Adipocyte (in vitro differentiated cells): ENCODE measurements at places on chromosomes 7 and 10.

DNA sequence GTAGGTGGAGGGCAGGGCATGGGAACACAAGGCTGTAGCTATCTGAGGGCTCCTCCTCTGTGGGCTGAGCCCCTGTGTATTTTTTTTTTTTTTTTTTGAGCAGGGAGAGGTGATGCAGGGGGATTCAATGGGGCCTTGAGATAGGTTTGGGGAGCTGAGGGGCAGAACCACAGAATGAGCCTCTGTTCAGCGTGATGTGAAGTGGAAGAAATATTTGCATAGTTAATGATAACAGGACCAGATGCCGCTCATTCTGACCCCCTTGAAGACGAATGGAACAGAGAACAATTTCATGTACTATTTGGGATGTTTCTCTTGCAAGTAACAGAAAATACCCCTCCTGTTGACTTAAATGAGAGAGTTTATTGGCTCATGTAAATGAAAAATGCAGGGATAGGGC, 69.7 kb upstream of the EMX2 start:
- DNase-seq, result no peak

- peak; percentile 95 for DNase-seq
Observed at GRCh38 chr10:70191972-70192305, 21.6 kb upstream of the SAR1A start.

DNA sequence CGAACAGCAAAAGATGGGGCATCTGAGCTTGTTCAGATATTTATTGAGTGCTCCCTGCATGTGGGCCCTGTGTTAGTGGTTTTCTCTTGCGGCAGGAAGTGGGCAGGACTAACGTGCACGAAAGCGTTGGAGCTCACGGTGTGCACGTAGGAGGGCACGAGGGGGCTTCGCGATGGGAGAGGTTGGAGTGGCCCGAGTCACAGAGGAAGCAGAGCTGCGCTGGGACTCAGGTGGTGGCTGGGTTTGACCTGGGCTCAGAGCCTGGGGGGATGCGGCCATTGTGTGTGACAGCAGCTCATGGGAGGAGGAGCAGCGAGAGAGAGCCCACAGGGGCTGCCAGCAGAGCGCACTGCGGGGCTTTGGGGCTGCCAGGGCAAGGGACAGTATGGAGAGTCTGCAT, 7.7 kb downstream of the ZSCAN25 start:
- DNase-seq, result no peak

GRCh38 chr7:1992554-1992953, 240.2 kb downstream of the MAD1L1 start:
- DNase-seq, result no peak

DNA sequence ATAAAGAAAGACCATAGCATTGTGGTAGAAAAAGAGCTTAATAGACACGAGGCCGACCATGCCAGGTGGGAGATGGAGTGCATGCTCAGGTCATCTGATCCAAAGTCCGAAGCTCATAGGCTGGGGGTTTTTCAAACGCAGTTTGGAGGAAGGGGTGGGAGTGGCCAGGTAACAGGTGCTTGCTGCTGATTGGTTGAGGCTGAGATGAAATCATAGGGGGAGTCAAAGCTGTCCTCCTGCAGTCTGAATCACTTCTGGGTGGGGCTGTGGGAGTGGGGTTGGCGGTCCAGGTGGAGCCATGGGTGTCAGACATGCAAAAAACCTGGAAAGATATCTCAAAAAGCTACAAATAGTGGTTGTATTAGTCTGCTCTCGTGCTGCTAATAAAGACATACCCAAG, 2.8 kb upstream of the ERCC6 start:
- no peak for DNase-seq
